Fibroblast of the aortic adventitia (primary cell): ENCODE measurements at places on chromosomes 5 and 9.

DNA sequence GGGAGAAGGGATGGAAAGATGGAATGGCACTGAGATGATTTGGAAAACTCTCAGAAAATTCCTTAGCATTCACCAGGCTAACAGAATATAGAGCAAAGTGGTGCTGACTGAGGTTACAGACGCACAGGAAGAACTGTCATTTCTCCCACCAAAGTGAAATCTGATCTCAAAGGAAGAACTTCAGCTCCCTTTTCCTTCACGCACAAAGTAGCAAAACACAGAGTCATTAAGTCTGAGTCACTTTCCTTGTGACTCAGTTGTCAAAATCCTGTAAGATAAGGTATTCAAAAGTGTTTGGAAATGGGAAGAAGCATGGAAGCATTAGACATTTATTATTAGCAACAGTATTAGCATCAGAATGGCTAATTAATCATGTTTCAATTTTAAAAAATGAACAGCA, 11.7 kb downstream of the MPDZ start:
- peak; percentile 93 for DNase-seq

DNA sequence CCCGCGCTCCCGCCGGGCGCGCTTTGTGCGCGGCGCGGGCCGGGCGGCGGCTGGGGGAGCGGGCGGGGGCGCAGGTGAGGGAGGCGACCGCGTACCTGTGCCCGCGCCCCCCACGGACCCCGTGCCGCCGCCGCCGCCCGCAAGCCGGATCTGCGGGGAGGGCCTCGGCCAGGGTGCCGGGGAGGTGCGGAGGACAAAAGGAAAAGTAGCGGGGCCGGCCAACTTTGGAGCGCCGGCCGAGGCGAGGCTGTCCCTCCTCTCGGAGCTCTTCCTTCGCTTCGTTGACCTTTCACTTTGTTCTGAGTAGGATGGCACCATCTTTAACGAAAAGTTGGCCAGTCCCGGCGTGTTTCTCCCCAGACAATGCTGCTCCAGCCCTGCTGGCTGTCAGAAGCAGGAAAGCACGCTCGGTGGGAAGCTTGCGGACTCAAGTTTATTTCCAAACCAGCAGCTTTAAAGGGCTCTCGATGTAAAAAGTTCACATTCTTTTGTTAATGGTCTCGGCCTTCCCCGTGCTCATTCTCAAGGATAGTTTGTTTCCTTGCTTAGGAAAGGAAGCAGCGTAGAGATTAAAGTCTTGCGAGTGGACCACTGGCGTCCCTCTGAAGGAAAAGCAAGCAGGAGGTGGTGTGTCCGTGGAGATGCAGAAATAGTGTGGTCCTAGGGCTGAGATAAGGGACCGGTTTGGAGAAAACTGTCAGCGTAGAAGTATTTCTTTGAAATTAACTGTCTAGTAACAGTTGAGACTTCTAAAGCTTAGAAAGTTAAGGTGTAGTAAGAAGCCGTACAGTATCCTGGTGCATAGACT, 639 bp downstream of the EHMT1 start:
- DNase-seq, result peak; percentile 59

- no peak for DNase-seq
Observed at GRCh38 chr5:173775261-173776197, 112.6 kb upstream of the CPEB4 start.

- no peak for DNase-seq
Observed at GRCh38 chr9:72749276-72749675, 203.6 kb downstream of the ALDH1A1 start.

DNA sequence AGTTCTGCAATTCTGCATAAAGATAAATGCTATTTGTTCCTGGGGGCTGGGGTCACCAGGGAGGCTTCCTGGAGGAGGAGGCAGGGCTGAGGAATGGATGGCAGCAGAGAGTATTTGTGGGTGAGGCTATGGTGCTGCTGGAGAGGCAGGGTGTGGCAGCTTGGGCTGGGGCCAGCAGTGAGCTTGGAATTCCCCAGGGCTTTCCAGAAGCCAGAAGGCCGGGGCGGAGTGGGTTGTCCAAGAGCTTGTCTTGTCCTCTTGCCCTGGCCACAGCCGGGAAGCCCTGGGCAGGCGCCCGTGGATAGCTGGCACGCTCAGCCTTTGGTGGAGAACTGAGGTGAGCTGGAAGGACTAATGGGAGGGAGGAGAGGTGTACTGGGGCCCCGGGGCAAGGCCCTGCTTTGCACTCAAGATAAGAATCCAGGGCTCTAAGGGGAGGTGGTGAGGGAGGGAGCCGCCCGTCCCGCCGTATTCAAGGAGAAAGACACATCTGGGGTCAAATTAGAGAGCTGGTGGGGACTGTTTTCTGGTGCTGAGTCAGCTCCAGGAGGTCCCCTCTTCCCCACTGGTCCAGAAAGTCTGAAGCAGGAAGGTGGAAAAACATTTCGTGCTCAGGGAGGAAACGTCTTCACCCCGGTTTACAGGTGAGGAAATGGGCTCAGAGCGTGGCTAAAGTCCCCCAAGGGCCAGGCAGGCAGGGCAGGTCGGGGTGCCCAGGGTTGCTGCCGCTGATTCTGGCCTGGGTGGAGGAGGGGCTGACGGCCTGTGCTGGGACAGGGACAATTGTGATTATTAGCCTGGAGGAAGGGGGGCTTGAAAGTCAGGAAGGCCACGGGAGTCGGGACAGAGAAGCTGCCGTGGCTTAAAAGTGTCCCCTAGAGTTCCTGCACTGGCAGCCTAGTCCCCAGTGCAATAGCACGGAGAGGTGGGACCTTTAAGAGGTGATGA, 26.9 kb upstream of the CNOT6 start:
- DNase-seq, result peak; percentile 79

DNA sequence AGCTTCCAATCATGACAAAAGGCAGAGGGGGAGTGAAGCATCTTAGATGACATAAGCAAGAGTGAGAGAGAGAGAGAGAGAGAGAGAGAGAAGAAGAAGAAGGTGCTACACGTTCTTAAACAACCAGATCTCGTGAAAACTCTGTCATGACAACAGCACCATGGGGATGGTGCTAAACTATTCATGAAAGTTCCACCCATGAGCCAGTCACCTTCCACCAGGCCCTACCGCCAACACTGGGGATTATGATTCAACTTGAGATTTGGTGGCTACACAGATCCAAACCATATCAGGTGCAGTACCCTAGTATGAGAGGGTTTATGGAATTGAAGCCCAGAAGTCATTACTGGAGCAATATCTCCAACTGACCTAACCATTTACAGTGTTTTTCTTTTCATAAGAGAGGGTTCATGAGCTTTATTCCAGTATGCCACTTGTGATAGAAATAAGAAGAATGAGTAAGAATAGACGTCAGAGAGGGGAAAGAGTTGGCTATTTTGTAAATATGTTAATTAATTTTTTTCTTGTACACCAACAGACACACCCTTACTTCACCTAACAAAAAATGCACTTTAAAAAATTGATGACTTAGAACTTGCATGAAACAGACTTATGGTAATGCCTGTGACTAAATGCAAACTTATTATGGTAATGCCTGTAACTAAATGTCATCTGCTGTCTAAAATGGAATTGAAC, 680.4 kb upstream of the ITGA1 start:
- DNase-seq, result no peak

- DNase-seq, result no peak
Observed at GRCh38 chr5:122816756-122817155, 28.7 kb upstream of the SNX24 start.

- DNase-seq, result no peak
Observed at GRCh38 chr5:5037674-5038073, 102.5 kb upstream of the ADAMTS16 start.

- DNase-seq, result no peak
Observed at GRCh38 chr5:25419684-25420083, 774.9 kb upstream of the CDH10 start.

DNA sequence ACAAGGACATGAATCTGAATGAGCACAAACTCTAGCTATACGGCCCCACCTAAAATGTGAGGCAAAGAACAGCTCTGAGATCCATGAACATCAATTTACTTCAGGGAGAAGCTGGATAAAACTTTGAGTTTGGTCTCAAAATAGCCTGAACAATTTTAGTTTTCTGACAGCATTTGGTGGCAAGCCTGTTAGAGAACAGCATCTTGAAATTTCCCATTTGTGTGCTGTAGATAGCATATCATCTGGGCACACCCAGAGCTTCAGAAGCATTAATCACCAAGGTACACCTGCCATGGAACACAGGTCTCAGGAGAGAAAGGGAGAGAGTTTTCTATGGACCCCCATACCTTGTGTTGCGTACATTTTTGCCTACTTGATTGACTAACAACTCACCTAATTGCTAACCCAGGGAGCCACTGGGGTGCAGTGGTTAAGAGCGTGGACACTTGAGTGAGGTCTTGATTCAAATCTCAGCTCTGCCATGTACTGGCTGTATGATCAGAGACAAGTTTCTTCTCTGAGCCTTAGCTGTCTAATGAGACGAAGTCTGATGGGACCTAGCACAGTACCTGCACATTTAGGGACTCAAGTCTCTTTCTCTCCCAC, 264.9 kb downstream of the PIK3R1 start:
- DNase-seq, result no peak

DNA sequence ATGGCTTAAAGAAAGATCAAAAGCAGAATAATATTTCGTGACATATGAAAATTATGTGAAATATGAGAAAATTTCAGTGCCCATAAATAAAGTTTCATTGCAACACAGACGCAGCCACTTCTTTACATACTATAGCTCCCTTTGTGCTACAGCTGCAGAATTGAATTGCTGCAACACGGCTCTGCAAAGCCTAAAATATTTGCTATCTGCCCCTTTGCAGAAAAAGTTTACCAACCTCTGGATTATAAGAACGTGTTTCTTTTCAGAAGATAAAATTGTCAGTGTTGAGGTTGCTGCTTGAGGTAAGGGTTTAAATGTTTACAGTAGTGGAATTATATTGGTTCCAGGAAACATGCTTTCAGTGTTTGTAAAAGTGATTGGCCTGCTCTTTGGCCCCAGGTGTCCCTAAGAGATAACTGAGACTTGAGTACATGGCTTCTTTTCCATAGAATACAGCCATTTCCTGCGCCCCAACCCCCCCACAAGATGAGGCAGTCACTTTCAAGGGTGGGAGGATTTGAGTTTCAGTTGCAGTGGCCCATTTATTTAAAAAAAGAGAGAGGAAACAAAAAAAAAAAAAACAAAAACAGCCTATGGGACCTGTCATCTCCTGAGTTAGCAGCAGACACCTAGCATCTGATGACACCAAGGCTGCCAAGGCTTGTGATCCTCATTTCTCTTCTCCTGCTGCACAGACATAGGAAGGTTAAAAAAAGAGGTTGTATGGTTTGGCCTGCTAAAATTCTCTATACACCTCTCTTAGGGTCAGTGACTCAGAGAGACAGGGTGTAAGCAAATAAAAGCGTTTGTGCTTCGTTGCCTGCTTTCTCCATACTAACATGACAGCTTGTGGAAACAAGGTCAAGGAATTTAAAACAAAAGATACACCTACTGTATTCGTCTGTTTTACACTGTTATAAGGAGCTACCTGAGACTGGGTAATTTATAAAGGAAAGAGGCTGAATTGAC, 28.0 kb upstream of the HTR4 start:
- no peak for DNase-seq

- no peak for DNase-seq
Observed at GRCh38 chr5:116650544-116650943, 75.9 kb upstream of the SEMA6A start.

- peak; percentile 90 for DNase-seq
Observed at GRCh38 chr5:72387985-72388384, 67.8 kb downstream of the PTCD2 start.

- DNase-seq, result peak; percentile 84
Observed at GRCh38 chr9:92439921-92440750, 15.9 kb upstream of the OMD start.

- no peak for DNase-seq
Observed at GRCh38 chr5:135251093-135251492, 147.9 kb downstream of the MACROH2A1 start.

GRCh38 chr5:140372971-140373487, 13.0 kb downstream of the SLC4A9 start:
- DNase-seq, result peak; percentile 87

DNA sequence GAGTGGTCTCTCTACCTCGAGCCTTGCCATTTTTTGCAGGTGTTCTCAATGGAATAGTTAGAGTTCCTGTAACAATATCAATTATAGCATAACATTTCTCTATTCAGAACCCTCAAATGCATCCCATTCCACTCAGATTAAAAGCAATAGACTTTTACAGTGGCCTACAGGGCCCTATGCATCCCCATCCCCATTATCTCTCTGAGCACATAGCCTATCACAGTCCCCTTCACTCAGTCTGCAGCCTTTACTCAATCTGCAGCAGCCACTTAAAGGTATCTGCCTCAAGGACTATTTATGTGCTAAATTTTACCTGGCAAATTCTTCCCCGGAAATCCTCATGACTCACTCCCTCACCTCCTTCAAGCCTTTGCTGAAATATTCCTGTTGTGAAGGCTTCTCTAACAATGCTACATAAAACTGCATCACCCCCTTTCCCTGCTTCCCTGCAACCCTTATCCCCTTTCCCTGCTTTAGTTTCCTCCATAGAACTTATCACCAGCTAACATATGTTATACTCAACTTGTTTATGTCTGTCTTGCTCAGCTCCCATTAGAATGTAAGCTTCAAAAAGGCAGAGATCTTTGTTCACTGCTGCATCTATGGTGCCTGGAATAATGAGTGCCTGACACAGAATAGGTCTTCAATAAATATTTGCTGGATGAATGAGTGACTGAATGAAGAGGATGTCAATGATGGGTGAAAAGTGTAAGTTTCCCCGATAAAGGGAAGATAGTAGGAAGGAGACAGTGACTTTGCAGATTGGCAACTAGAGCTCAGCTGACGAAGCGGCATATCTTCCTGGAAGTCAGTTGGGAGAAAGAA, 54.1 kb upstream of the ZNF366 start:
- no peak for DNase-seq

DNA sequence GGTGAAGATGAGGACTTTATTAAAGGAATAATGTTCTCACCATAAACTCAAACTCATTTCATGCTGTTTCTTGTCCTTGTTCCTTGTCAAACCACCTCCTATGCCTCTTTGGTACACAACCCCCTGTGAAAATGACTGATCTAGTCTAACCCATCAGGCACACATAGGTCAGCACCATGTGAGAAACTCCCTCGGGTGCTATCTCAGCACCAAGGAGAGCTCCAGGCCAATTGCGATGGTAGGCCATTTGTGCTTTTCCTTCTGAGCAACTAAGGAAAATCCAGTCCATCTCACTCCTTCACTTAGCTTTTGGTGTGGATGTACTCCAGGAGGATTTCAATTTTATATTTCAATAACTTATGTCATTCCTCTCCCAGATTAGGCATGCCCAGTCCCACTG, 199.8 kb downstream of the ZNF608 start:
- DNase-seq, result peak; percentile 30

GRCh38 chr9:93194641-93195040, 10.7 kb downstream of the WNK2 start:
- no peak for DNase-seq

DNA sequence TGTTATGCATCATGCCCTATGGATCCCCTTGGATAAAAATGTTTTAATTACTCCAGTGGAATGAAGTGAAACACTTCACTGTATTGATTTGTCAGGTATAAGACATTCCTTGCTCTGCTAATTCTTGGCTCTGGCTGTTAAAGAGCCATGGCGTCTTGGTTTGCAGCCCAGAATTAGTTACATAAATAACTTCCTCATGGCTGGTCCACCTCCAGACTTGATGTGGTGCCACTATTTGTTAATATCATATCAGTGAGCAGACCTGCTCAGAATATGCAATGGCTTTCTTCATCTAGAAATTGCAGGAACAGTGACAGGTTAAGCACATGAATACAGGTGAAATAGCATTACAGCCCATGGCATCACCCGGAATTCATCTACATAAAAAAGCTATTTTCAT, 446.9 kb upstream of the GRIN3A start:
- no peak for DNase-seq
